ENCODE measurements at places on chromosomes 12 and 14. TPM values are rescaled to one million over a fixed set of nuclear protein-coding genes. Genes with fewer than 3 reads are reported as not detected.
A peak's percentile ranks its signal among the peaks of the same experiment; 100 is the strongest.

- H3K4me1 ChIP-seq = no peaks in the 10 kb centered on the region
- H3K4me3 ChIP-seq = no peak overlapping the region
- no peaks in the 10 kb centered on the region for H3K36me3 ChIP-seq
- H3K27ac ChIP-seq = no peak overlapping the region
- no peaks in the 10 kb centered on the region for H3K27me3 ChIP-seq
These were observed 51.2 kb upstream of the HELB start for GRCh38 chr12:66251049-66251448.

DNA sequence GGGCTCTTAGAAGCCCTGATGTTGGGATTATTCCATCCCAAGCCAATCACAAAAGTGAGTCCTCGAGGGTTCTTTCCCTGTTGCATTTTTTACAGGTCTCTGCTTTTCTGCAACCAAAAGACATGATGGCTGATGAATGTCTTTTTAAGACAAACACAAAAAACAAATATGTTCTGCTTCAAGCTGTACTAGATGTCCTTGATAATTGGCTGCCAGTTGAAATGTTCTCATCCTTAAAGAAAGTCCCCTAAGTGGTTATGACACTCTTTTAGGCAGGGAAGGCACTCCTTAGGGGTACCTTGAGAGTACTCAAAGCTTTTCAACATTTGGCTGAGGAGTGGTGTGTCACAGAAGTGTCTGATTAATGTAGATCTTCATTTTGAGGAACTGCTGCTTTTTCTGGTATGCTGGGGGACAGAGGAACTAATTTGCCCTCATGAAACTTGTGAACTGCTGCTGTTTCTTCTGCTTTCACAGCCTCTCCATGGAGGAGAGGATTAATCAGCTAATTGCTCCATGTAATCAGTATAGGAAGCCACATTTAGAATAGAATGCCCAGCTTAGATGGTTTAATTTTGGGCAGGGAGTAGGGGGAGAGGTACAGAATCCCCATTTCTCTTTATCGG, 22.8 kb upstream of the IGF1 start:
- peaks cover 24% of the 10 kb centered on the region for H3K4me1 ChIP-seq
- H3K4me3 ChIP-seq = no peak overlapping the region
- H3K27ac ChIP-seq = no peak overlapping the region
- no peak for DNase-seq
- no peaks in the 10 kb centered on the region for H3K36me3 ChIP-seq
- no peaks in the 10 kb centered on the region for H3K27me3 ChIP-seq

GRCh38 chr14:103805708-103806107, 41.7 kb downstream of the PPP1R13B start:
- H3K4me3 ChIP-seq = no peak overlapping the region
- peaks cover 58% of the 10 kb centered on the region for H3K4me1 ChIP-seq
- peak overlapping the region; percentile 19 for H3K27ac ChIP-seq

GRCh38 chr12:69966839-69967238, 141.8 kb downstream of the MYRFL start:
- no peak overlapping the region for H3K4me3 ChIP-seq
- H3K4me1 ChIP-seq = no peaks in the 10 kb centered on the region
- no peaks in the 10 kb centered on the region for H3K27me3 ChIP-seq
- no peak overlapping the region for H3K27ac ChIP-seq

DNA sequence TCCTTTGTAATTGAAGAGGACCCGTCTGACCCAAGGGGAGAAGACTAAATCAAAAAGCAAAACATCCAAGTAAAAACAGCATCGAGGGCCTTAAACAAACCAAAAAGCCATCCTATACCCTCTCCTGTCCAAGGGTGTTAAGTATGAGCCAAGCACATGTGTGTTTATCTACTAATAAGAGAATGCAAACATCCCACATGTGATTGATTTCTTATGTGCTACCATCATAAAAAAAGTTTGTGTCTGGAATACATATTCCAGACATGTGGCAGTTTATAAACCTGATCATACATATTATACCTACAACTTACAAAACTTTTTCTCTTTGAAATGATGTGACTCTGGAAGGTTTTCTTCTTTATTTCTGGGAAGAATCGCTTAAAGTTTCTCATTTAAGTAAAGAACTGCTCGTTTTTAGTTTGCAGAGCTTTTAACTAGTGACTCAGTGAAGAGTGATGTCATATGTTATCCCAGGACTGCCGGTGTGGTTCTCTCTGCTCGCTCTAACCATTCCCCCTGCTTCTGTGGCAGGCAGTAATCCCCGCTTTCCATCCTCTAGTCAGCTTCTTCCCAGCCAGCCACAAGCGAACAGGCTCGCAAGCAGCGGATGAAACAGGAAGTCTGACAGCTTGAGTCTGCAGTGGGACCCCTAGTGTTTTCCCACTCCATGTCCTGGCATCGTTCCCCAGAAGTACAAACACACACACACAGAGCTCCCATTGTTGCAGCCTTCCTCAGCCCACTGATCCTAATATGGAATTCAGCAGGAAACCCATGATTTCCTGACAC, 431 bp upstream of the RHOJ start:
- DNase-seq = peak; percentile 41
- H3K27ac ChIP-seq = peak overlapping the region; percentile 70
- H3K36me3 ChIP-seq = no peaks in the 10 kb centered on the region
- H3K27me3 ChIP-seq = no peaks in the 10 kb centered on the region
- peaks cover 3% of the 10 kb centered on the region for H3K4me1 ChIP-seq

GRCh38 chr12:66438601-66439000, 136.3 kb downstream of the HELB start:
- no peak for DNase-seq
- no peaks in the 10 kb centered on the region for H3K27me3 ChIP-seq
- H3K4me1 ChIP-seq = no peaks in the 10 kb centered on the region
- no peaks in the 10 kb centered on the region for H3K36me3 ChIP-seq

- H3K27me3 ChIP-seq = no peaks in the 10 kb centered on the region
- no peak for DNase-seq
- no peaks in the 10 kb centered on the region for H3K4me1 ChIP-seq
These were observed 60.5 kb downstream of the GPATCH2L start for GRCh38 chr14:76212242-76212641.

GRCh38 chr12:109232731-109233130, 76.4 kb downstream of the FOXN4 start:
- no peaks in the 10 kb centered on the region for H3K27me3 ChIP-seq
- H3K27ac ChIP-seq = no peak overlapping the region

- H3K4me1 ChIP-seq = no peaks in the 10 kb centered on the region
- H3K4me3 ChIP-seq = no peak overlapping the region
- no peaks in the 10 kb centered on the region for H3K36me3 ChIP-seq
- no peak overlapping the region for H3K27ac ChIP-seq
These were observed 55.8 kb downstream of the RESF1 start for GRCh38 chr12:32015036-32015435.

DNA sequence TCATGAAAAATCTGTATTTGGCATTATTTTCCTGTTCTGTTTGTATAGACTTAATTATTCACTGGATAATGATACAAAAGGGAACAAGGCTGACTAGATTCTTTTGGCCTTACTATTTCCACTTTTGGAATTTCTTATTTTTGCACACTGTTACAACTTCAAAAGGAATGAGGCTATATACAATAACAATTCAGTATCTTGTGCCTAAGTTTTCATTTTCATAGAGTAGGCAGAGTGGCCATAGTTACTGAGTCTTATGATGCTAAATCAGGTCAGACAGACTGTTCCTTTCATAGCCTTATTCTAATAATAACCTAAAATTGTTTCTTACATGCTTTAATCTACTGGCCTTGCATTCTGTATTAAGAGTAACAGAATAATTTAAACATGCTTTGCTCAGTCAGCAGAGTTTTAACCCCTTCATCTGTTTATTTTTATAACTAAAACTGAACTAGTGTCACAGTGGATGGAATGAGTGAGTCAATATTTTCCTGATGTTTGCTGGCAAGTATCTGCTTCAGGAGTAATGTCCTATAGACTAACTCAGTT, 10.5 kb downstream of the TTC8 start:
- DNase-seq = no peak
- no peaks in the 10 kb centered on the region for H3K27me3 ChIP-seq
- H3K4me1 ChIP-seq = peaks cover 41% of the 10 kb centered on the region
- no peaks in the 10 kb centered on the region for H3K36me3 ChIP-seq
- no peak overlapping the region for H3K4me3 ChIP-seq

DNA sequence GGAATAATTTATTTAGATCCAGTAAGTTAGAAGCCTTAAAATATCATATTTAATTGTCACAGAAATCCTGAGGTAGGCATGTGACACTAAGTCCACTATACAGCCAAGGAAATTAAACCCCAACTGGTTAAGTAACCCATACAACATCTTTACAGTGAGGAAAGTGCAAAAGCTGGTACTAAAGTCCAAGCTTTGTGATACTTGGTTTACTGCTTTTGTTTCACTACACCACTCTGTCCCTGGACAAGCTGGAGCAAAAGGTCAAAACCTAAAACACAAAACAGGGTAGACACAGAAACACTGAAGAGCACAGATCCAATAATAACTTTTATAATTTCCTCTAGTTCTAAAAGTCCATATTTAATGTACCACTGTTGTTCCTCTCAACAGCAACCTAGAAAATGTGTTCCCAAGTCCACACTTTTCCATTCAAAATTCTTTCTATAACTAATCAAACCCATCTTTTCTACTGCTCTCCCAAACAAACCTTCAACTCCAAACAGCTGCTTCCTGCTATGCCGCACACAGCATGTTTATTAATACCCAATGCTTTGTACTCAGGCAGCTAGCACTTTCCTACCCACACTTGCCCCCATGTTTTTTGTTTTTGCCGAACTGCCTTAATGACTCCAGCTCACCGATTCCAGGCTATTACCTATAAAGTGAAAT, 90.9 kb downstream of the MED13L start:
- H3K4me1 ChIP-seq = peaks cover 75% of the 10 kb centered on the region
- no peaks in the 10 kb centered on the region for H3K36me3 ChIP-seq
- DNase-seq = no peak

GRCh38 chr12:14284184-14284722, 81.2 kb upstream of the ATF7IP start:
- no peaks in the 10 kb centered on the region for H3K27me3 ChIP-seq
- no peak for DNase-seq
- no peak overlapping the region for H3K4me3 ChIP-seq
- no peaks in the 10 kb centered on the region for H3K4me1 ChIP-seq

DNA sequence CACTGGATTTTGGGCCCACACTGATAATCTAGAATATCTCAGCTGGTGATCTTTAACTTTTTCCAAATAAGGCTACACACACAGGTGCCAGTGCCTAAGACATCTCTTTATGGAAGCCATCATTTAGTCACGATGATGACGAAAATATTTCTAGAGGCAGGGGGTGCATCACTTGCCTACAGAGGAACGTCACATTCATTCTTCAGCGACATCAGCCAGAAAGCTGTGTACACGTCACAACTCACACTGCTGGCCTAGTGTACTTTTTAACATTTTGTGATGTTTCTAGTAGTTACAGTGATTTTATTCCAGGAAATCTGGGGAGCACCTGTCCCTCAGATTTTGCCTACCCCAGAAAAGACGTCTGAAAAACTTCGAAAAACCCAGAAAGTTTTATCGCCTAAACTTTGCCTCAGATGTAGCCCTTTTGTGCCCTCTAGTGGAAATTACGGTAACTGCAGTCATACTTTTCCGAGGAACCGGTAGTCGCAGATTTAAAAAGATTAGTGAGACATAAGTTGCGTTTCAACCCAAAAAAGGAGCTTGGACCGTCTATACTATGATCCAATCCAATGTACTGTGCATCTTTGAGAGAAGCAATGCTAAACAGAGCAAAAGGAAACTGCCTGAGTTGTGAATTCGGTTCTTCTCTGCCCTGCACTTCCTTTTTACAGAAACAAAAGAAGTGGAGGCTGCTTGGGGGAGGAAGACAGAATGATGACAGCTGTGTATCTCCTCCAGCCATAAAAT, 64.3 kb upstream of the STON2 start:
- H3K36me3 ChIP-seq = no peaks in the 10 kb centered on the region
- peak; percentile 45 for DNase-seq
- H3K4me1 ChIP-seq = peaks cover 24% of the 10 kb centered on the region
- H3K4me3 ChIP-seq = peak overlapping the region; percentile 3
- no peaks in the 10 kb centered on the region for H3K27me3 ChIP-seq

DNA sequence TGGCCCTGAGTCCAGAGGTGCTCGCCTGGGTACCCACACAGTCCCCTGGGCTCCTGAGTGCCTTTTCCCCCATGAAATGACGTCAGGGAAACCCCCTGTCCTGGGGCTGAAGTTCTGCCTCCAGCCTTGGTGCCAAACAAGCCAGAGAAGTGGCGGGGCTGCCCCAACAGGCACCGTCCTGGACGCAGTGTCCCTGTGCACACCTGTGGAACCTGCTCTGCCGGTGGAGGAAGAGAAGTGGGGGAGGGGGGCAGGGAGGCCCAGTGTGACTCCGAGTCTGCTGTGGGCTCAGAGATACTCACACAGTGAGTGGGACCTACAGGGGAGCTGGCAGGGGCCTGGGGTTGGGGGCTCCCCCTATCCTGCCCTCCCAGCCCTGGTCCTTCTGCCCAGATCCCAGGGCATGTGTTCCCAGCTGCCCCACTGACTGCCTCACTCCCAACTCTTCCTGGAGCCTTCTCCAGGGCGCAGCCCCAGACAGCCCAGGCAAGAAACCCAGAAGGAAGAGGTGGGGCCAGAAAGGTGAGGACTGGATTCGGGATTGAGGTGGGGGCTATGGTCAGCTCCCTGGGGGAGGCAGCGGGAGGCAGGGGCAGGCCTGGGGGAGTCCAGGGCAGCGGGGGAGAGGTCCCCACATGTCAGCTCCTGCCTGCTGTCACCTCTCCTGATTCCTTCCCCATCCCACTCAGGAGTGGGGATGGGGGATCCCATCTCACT, 24.7 kb downstream of the CCDC85C start:
- H3K27ac ChIP-seq = peak overlapping the region; percentile 84
- no peak overlapping the region for H3K4me3 ChIP-seq
- no peaks in the 10 kb centered on the region for H3K36me3 ChIP-seq
- DNase-seq = peak; percentile 96
- H3K27me3 ChIP-seq = no peaks in the 10 kb centered on the region
- H3K4me1 ChIP-seq = peaks cover 56% of the 10 kb centered on the region

SRRM4 gene
- 0.27 TPM for total RNA-seq

ADCY4 gene
- 43.1 TPM for total RNA-seq
